GM12891 (cell line): ENCODE measurements at places on chromosomes 13 and 19.

- DNase-seq, result peak; percentile 74
These were observed 25.0 kb downstream of the TSSK6 start for GRCh38 chr19:19490214-19490968.

GRCh38 chr13:51734786-51735185, 69.2 kb downstream of the DHRS12 start:
- no peak for DNase-seq

- no peak for DNase-seq
These were observed 1.7 kb downstream of the ELL start for GRCh38 chr19:18519962-18520847.

GRCh38 chr19:53951947-53952346, 10.8 kb upstream of the CACNG8 start:
- no peak for DNase-seq

DNA sequence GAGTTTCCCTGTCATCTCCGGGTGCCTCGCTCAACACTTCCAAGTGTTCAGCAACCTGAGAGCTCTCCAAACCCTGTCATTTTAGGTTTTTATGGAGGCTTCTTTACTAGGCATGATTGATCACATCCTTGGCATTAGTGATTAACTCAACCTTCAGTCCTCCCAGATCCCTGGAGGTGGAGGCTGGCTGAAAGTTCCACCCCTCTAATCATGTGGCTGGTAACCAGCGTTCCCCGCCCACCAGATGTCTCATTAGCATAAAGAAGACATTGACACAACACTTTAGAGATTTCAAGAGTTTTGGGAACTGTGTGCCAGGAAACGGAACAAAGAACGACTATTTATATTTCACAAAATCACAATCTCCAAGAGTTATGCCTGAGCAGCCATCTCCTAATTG, 71.1 kb upstream of the RGCC start:
- no peak for DNase-seq

DNA sequence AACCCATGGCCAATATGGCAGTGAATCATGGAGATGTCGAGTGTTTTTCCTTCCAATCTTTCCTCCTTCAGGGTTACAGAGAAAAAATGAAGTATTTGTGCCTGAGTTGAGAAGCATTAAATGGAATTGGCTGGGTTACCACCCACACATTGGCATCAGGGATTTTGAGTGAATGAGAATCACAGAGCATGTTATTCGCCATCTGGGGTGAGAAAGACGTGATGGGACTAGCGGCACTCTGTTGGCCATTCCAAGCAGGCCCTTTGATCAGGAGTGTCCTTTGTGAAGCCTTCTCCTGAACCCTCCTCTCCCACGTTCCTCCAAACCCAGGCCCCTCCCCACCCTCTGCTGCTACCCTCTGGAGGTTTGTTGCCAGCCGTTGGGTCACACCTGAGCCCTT, 84.2 kb upstream of the PCDH8 start:
- no peak for DNase-seq
